ENCODE measurements at places on chromosomes 7 and 10. TPM values are rescaled to one million over a fixed set of nuclear protein-coding genes. Genes with fewer than 3 reads are reported as not detected.

SEMA3D gene
- polyA plus RNA-seq, result 6.6 TPM

BHLHA15 gene
- polyA plus RNA-seq, result not detected

GNAT3 gene
- not detected for polyA plus RNA-seq

BAIAP2L1 gene
- 1.4 TPM for polyA plus RNA-seq

STMP1 gene
- 22.3 TPM for polyA plus RNA-seq

FBXO24 gene
- 1.6 TPM for polyA plus RNA-seq

NEUROD6 gene
- not detected for polyA plus RNA-seq

ZCWPW1 gene
- polyA plus RNA-seq, result 42.6 TPM

FAM25G gene
- polyA plus RNA-seq, result not detected

PVRIG gene
- 30.2 TPM for polyA plus RNA-seq

PLCE1 gene
- 0.55 TPM for polyA plus RNA-seq

ADCY1 gene
- polyA plus RNA-seq, result 0.05 TPM

C10orf105 gene
- 0.08 TPM for polyA plus RNA-seq

GDF2 gene
- polyA plus RNA-seq, result not detected

ATOH7 gene
- 0.10 TPM for polyA plus RNA-seq

STEAP1B gene
- polyA plus RNA-seq, result 5.9 TPM

UNC5B gene
- 3.2 TPM for polyA plus RNA-seq

SPRN gene
- 0.41 TPM for polyA plus RNA-seq

SUN3 gene
- polyA plus RNA-seq, result not detected

C7orf57 gene
- not detected for polyA plus RNA-seq

GOLGA7B gene
- polyA plus RNA-seq, result 0.48 TPM

NRCAM gene
- 8.7 TPM for polyA plus RNA-seq

SFTPA1 gene
- polyA plus RNA-seq, result 0.30 TPM

CTAGE4 gene
- polyA plus RNA-seq, result 1.2 TPM

DPYSL4 gene
- 0.96 TPM for polyA plus RNA-seq

PRKG1 gene
- 0.86 TPM for polyA plus RNA-seq
